Karpas-422 (cell line): ENCODE measurements at places on chromosomes 16 and 17. TPM values are rescaled to one million over a fixed set of nuclear protein-coding genes. Genes with fewer than 3 reads are reported as not detected.

- no peak overlapping the region for H3K4me3 ChIP-seq
- no peak overlapping the region for H3K27ac ChIP-seq
- H3K36me3 ChIP-seq, result no peaks in the 10 kb centered on the region
- H3K27me3 ChIP-seq, result no peaks in the 10 kb centered on the region
- DNase-seq, result no peak
- H3K4me1 ChIP-seq, result no peaks in the 10 kb centered on the region
Measured at GRCh38 chr16:86755571-86756006, 177.2 kb downstream of the FOXL1 start.

DNA sequence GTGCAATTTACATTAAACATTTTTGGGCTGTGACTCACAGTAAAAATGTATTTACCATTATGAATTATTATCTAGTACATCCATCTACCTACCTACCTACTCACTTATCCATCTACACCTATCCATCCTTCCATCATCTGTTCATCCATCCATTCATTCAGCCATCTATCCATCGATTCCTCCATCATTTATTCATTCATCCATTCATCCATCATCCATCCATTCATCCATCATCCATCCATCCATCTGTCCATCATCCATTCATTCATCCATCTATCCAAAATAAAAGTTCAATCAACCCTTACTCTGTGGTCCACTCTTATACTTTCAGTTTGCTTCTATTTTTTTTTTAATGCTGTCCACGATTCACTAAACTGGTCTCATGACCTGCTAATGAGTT lies 118.4 kb downstream of the NTN1 start:
- no peak overlapping the region for H3K4me3 ChIP-seq
- H3K27me3 ChIP-seq, result no peaks in the 10 kb centered on the region
- H3K4me1 ChIP-seq, result no peaks in the 10 kb centered on the region
- no peak for DNase-seq
- no peaks in the 10 kb centered on the region for H3K36me3 ChIP-seq

DNA sequence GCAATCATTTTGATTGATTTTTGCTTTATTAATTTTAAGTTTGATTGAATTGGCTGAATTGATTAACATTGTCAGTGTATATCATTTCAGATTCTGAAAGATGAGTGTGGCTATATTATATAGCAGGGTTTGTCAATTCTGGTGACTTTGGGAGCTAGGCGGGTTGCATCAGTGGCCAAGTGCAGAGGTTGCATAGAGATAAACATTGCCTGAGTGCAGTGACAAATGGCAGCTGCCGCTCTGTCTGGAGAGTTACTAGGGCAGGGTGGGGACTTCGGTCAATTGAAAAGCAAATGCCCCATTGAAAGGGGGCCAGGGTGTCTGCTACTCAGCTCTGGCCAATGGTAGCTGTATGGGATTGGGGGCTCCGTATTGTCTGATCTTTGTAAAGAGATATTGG lies 12.7 kb downstream of the SYT17 start:
- H3K27ac ChIP-seq, result no peak overlapping the region
- H3K4me3 ChIP-seq, result no peak overlapping the region
- H3K27me3 ChIP-seq, result no peaks in the 10 kb centered on the region

DNA sequence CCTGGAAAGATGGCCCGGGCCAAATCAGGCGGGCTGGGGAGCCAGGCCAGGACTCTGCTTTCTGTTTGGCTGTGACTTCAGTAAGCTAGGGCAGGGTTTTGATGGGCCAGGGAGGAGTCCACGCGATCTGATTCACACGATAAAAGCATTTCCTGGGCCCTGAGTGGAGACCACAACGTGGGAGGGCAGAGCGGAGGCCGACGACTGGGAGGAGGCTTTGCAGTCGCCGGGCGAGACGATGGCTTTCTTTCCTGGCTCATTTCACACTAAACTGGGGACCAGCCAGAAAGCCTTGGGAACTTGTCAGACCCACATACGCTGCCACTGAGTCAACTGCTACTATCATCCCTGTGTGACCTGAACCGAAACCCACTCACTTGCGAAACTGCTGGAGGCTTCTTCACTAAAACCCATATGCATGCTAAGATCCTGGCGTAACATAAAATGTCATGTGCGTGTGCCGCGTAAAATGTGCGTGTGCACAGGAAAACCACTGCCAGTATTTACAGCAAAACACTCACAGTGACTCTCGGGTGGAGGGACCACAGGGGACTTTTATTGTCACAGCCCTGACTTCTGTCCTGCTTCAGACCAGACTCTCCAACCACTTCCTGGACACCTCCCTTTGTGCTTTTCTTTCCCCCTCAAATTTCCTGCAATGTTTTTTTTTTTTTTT lies 14.2 kb upstream of the RHBDF2 start:
- DNase-seq, result no peak
- H3K27me3 ChIP-seq, result no peaks in the 10 kb centered on the region
- no peak overlapping the region for H3K4me3 ChIP-seq
- H3K27ac ChIP-seq, result no peak overlapping the region

GRCh38 chr16:22016927-22017326 lies 9.0 kb downstream of the MOSMO start:
- peaks cover 43% of the 10 kb centered on the region for H3K4me1 ChIP-seq
- DNase-seq, result no peak
- no peak overlapping the region for H3K27ac ChIP-seq

DNA sequence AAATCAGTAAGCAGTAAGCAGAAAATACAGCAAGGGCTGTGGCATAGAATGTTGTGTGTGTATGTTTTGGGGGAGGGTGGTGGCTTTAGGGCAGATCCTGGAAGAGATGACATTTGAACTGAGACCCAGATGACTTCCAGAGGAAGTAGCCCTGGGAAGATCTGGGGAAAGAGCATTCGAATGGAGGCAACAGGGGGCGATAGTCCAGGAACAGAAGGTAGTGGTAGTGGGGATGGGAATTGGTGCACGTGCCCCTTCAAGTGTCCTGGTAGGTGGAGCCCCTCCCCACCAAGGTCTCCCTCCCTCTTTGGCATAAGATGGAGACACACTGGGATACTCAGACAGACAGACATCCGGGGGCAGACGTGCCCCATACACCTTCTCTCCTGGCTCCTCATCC lies 14.1 kb downstream of the ARHGEF15 start:
- peak; percentile 39 for DNase-seq
- H3K4me1 ChIP-seq, result no peaks in the 10 kb centered on the region
- H3K27me3 ChIP-seq, result no peaks in the 10 kb centered on the region
- no peak overlapping the region for H3K4me3 ChIP-seq
- H3K27ac ChIP-seq, result no peak overlapping the region
- no peaks in the 10 kb centered on the region for H3K36me3 ChIP-seq

DNA sequence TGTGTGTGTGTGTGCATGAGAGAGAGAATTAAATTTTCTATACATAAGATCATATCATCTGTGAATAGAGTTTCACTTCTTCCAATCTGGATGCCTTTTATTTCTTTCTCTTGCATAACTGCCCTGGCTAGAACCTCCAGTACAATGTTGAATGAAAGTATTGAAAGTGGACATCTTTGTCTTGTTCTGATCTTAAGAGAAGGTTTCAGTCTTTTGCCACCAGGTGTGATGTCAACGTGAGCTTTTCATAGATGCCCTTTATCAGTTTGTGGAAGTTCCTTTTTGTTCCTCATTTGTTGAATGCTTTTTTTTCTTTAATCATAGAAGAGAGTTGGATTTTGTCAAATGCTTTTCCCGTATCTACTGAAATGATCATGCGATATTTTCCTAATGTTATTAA lies 63.3 kb downstream of the RNF213 start:
- H3K4me3 ChIP-seq, result no peak overlapping the region
- DNase-seq, result no peak
- H3K4me1 ChIP-seq, result no peaks in the 10 kb centered on the region
- H3K27ac ChIP-seq, result no peak overlapping the region
- H3K27me3 ChIP-seq, result no peaks in the 10 kb centered on the region

DNA sequence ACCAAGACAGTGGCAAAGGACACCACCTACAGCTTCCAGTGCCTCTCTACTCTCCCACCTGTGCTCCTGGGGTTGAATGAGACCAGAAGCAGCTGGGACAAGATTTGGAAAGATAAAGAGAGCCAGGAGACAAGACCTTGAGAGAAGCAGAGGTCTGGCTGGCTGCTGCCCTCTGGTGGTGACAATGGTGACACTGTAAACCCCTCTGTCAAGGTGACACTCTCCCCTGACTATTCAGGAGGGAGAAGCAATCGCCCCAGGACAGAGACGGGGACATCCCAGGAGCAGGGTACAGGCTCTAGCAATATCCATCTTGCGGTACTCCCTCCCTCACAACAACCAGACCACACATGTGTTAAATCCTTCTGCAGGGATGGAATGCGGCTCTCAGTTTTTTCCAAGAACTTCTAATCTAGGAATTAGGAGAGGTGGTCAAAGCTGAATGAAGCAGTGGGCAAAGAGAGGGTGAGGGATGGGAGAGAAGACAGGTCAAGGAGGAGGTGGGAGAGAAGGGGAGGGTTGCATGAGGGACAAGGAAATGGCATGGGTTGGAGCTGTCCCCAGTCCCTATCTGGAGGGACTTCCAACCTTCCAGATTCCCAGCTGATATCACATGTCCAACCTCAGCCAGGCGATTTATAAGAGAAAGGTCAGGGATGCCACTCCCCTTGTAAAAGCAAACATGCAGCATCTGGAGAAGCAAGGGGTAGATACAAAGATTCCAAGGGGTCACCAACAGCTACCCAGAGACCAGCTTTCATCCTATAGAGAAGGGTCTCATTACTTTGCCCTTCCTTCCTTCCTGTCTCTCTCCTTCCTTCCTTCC lies 2.9 kb downstream of the PHOSPHO1 start:
- H3K4me1 ChIP-seq, result peaks cover 25% of the 10 kb centered on the region
- H3K27me3 ChIP-seq, result no peaks in the 10 kb centered on the region
- no peak overlapping the region for H3K4me3 ChIP-seq

GRCh38 chr16:57028086-57028485 lies 38.7 kb downstream of the NLRC5 start:
- no peak for DNase-seq
- H3K4me3 ChIP-seq, result no peak overlapping the region
- peak overlapping the region; percentile 35 for H3K27ac ChIP-seq
- H3K27me3 ChIP-seq, result no peaks in the 10 kb centered on the region
- peaks cover 12% of the 10 kb centered on the region for H3K4me1 ChIP-seq

DNA sequence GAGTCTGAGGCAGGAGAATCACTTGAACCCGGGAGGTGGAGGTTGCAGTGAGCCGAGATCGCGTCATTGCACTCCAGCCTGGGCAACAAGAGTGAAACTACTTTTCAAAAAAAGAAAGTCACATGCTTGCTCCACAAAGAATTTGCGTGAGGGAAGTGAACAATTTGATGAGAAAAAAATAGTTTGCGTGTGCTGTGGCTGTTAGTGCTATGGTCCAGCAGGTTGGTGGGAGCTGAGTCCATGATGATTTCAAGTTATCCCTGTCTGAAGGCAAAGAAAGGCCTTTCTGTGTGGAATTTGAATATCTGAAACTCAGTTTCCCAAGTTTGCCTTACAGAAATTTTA lies 21.0 kb downstream of the PRCD start:
- no peak for DNase-seq
- no peak overlapping the region for H3K27ac ChIP-seq
- H3K4me3 ChIP-seq, result no peak overlapping the region
- H3K4me1 ChIP-seq, result peaks cover 28% of the 10 kb centered on the region
- peaks cover 47% of the 10 kb centered on the region for H3K36me3 ChIP-seq

DNA sequence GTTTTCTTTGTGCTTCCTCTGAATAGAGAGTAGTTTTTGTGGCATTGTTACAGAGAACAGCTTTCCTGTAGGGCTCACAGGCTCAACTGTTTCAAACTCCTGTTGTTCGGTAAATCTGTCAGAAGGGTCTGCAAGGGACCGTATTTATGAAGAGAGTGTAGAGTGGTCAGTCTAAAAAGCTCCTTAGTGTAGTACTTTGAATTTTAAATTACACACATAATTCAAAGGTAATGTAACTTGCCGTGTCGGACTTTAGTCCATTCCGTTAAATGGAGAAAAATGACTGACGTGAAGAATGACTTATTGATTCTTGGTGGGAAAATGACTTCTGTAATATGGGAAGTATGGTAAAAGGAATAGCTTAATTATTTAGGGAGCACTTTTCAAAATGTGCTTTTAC lies 190.9 kb downstream of the WWOX start:
- DNase-seq, result no peak
- H3K36me3 ChIP-seq, result no peaks in the 10 kb centered on the region
- H3K4me1 ChIP-seq, result no peaks in the 10 kb centered on the region
- no peak overlapping the region for H3K4me3 ChIP-seq

- H3K36me3 ChIP-seq, result no peaks in the 10 kb centered on the region
- no peak for DNase-seq
- H3K4me1 ChIP-seq, result no peaks in the 10 kb centered on the region
- H3K27me3 ChIP-seq, result no peaks in the 10 kb centered on the region; the same call in 1 of the 2 replicates
- H3K4me3 ChIP-seq, result no peak overlapping the region
Measured at GRCh38 chr16:5444189-5444588, 346.6 kb upstream of the EEF2KMT start.

DNA sequence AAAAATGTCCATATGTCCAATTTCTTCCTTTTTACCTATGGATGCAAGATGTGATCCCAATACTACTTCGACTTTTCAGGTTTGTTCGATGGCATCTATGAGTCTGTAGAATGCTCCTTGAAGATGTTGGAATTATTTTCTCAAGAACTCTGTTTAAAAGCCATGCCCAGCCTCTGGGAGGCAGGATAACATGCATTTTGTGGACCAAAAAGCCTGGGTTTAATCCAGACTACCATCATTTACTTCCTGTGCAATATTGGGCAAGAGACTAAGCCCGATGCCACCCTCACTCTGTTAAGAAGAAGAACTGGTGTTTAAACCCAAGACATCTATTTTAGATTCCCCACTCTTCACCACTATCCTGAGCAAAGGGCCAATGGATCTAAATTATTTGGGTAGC lies 42.8 kb upstream of the SALL1 start:
- H3K27ac ChIP-seq, result no peak overlapping the region
- H3K4me1 ChIP-seq, result no peaks in the 10 kb centered on the region
- no peak overlapping the region for H3K4me3 ChIP-seq
- no peak for DNase-seq
- H3K27me3 ChIP-seq, result no peaks in the 10 kb centered on the region

DNA sequence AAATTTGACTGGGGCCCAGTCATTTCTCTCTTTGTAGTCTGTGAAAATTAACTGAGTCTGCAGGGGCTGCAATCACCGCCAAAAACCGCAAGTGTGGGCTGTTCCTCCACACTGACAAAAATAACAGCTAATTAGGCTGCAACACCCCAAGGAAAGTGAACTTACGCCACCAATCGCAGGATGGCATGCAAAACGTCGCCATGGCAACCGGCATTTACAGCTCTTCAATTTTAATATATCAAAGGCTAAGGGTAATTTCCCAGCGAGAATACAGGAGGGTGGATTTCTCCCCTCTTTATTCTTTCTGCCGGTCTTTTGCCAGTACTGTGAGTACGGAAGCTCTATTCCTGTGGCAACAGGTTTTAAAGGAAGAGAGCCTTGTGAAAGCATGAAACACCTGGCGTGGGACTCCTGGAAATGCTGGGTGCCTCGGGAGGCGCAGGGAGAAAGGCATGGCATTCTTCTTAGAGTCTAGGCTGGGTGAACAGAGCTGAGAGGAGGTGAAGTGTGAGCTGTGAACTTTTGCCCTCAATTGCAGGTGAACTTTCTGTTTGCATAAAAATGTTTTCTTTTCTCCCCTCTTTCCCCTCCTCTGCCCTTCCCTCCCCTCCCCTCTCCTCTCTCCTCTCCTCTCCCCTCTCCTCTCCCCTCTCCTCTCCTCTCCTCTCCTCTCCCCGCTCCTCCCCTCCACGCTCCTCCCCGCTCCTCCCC lies 399.7 kb downstream of the XYLT1 start:
- peaks cover 19% of the 10 kb centered on the region for H3K4me1 ChIP-seq
- H3K27ac ChIP-seq, result peak overlapping the region; percentile 51
- no peaks in the 10 kb centered on the region for H3K36me3 ChIP-seq
- DNase-seq, result peak; percentile 94
- H3K4me3 ChIP-seq, result peak overlapping the region; percentile 64

GRCh38 chr17:64008830-64009229 lies 10.7 kb downstream of the PRR29 start:
- no peak for DNase-seq
- H3K4me1 ChIP-seq, result no peaks in the 10 kb centered on the region
- H3K36me3 ChIP-seq, result no peaks in the 10 kb centered on the region
- H3K4me3 ChIP-seq, result no peak overlapping the region

The ABCC3 gene
- not detected in 2 replicates for total RNA-seq

The CD300H gene
- total RNA-seq, result not detected in 2 replicates

The CLDN6 gene
- not detected in 2 replicates for total RNA-seq

The NXPH3 gene
- total RNA-seq, result not detected in 2 replicates
